ENCODE measurements at places on chromosomes 11 and 22. TPM values are rescaled to one million over a fixed set of nuclear protein-coding genes. Genes with fewer than 3 reads are reported as not detected.
A peak's percentile ranks its signal among the peaks of the same experiment; 100 is the strongest.

The SLC35E4 gene
- total RNA-seq, result 2.9 TPM

The SYCE3 gene
- not detected for total RNA-seq

The SCGB1A1 gene
- not detected for total RNA-seq

The IGLL1 gene
- total RNA-seq, result not detected

The WT1 gene
- not detected for total RNA-seq

The LGALS12 gene
- total RNA-seq, result not detected

The GLYAT gene
- not detected for total RNA-seq

DNA sequence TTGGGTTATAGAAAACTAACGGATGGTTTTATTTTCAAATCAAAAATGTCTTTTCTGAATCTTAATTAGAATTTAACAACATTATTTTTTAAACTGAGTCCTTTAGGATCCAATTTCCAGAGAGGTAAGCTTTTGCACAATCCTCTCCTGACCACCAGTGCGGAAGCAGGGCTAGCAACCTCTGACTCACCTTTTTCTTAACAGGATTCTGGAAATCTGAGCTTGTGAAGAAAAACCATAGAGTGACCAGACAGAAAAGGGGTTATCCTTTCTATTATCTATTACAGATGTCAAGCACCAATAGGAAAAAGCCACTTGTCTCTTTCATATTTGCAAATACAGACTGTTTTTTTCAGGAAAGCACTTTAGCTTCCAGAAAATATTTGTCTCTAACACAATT lies 25.3 kb downstream of the ALG9 start:
- no peaks in the 10 kb centered on the region for H3K4me1 ChIP-seq
- no peak for DNase-seq
- H3K27me3 ChIP-seq, result no peaks in the 10 kb centered on the region
- H3K36me3 ChIP-seq, result peaks cover 44% of the 10 kb centered on the region
- H3K4me3 ChIP-seq, result no peak overlapping the region

- no peak overlapping the region for H3K27ac ChIP-seq
- H3K4me1 ChIP-seq, result no peaks in the 10 kb centered on the region
- no peak for DNase-seq
- H3K27me3 ChIP-seq, result no peaks in the 10 kb centered on the region
These were observed 37.3 kb downstream of the LARGE1 start for GRCh38 chr22:33882991-33883390.

GRCh38 chr11:36333468-36333867 lies 37.4 kb downstream of the PRR5L start:
- H3K27me3 ChIP-seq, result no peaks in the 10 kb centered on the region
- H3K36me3 ChIP-seq, result no peaks in the 10 kb centered on the region
- DNase-seq, result no peak
- H3K4me1 ChIP-seq, result no peaks in the 10 kb centered on the region
- H3K4me3 ChIP-seq, result no peak overlapping the region

- H3K4me1 ChIP-seq, result peaks cover 39% of the 10 kb centered on the region
- H3K27ac ChIP-seq, result peak overlapping the region; percentile 55
- peak overlapping the region; percentile 97 for H3K4me3 ChIP-seq
- H3K36me3 ChIP-seq, result peaks cover 10% of the 10 kb centered on the region
These were observed 1.5 kb downstream of the ZC3H7B start for GRCh38 chr22:41302811-41303210.

- H3K4me3 ChIP-seq, result no peak overlapping the region
- DNase-seq, result no peak
- no peak overlapping the region for H3K27ac ChIP-seq
- no peaks in the 10 kb centered on the region for H3K36me3 ChIP-seq
- no peaks in the 10 kb centered on the region for H3K27me3 ChIP-seq
- no peaks in the 10 kb centered on the region for H3K4me1 ChIP-seq
These were observed 976.9 kb downstream of the BRD1 start for GRCh38 chr22:48850658-48851287.

- H3K27me3 ChIP-seq, result no peaks in the 10 kb centered on the region
- peaks cover 71% of the 10 kb centered on the region for H3K4me1 ChIP-seq
These were observed 2.0 kb upstream of the CASTOR1 start for GRCh38 chr22:30291058-30291892.

DNA sequence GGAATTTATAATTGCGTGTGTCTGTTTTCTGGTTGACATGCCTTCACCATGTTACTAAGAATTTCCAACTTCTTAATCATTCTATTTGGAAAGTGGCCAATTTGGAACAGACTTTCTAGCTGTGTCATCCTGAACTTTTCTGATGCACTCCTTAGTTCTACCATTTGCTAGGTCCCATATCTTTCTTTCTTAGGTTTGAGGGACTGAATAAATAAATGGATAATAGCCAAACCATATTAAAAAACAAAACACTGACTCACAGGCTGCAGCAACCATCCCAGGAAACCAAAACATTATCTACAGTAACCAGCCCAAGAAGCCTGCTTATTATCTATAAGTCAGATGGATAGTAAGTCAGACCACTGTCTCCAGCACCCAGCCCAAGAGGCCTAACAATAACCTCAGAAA lies 57.5 kb upstream of the PLET1 start:
- no peaks in the 10 kb centered on the region for H3K27me3 ChIP-seq
- no peaks in the 10 kb centered on the region for H3K36me3 ChIP-seq
- no peak overlapping the region for H3K4me3 ChIP-seq
- H3K4me1 ChIP-seq, result peaks cover 19% of the 10 kb centered on the region

DNA sequence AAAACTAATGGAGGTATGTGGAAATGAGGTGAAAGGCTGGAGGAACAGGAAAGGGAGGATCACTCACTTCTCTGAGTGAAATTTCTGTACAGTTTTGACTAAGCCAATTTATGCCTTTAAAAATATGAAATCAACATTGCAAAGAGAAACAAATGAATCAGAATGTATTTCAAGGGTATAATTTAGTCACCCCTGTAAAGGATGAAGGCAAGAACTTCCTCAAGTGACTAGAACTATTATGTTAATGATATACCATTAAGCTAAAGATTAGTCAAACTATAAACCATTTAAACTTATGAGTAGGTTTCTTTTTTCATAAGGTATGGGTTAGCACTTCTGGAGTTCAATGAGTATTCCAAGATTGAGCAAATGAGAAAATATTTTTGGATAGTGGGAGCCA lies 184.5 kb upstream of the CHORDC1 start:
- H3K27me3 ChIP-seq, result no peaks in the 10 kb centered on the region
- no peak overlapping the region for H3K4me3 ChIP-seq
- H3K27ac ChIP-seq, result no peak overlapping the region
- no peaks in the 10 kb centered on the region for H3K4me1 ChIP-seq
- no peak for DNase-seq

DNA sequence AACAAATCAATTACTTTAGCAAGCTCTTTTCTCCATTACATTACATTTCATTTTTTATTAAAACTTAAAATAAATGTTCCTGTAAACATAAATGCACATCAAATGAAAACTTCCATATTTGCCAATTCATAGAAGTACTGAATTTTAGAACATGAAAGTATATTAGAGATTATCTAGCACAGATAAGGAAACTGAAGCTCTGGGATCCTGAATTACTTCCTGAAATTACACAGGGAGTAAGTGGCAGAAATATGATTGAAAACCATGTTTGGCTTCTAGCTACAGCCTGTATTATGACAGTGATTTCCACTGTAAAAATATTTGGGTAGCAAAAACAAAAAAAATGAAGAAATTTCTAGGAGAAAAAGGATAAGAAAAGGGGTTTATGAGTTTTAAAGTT lies 387.3 kb downstream of the NELL1 start:
- no peak overlapping the region for H3K4me3 ChIP-seq
- H3K27me3 ChIP-seq, result no peaks in the 10 kb centered on the region
- H3K27ac ChIP-seq, result no peak overlapping the region
- no peak for DNase-seq
- H3K36me3 ChIP-seq, result no peaks in the 10 kb centered on the region
- H3K4me1 ChIP-seq, result no peaks in the 10 kb centered on the region

DNA sequence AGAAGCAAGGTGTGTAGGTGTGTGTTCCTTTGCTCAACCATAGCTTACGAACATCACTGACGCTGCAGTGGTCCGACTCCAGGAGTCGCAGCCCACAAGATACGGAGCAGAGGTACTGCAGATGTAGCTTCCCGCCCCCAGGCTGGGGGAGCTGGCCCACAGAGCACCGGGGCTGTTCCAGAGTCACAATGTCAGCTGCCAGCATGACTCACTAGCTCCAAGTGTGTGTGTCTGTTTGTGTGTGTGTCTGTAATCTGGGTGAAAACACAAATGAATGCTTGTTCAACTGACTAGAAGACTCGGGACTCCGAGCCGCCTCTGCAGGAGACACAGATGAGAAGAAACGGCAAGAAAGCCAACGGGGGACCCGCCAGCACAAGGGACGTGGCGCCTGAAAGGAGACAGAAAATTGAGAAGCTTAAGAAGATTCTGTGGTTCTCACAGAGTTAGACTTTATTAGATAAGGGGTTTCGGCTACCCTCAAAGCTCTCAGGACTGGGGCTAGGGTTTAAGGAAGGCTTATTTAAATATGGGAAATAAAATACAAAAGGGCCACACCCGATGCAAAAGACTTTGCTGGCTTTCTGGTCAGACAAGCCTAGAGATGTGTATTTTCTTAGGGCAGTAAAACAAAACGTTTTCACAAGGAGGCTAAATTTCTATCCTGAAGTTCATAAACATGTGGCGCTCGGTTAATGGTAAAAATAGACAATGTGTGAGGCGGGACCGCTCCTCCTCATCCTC lies 10.7 kb downstream of the VSIG10L2 start:
- no peak overlapping the region for H3K4me3 ChIP-seq
- no peaks in the 10 kb centered on the region for H3K36me3 ChIP-seq
- peaks cover 3% of the 10 kb centered on the region for H3K4me1 ChIP-seq
- no peak overlapping the region for H3K27ac ChIP-seq
- DNase-seq, result no peak
- no peaks in the 10 kb centered on the region for H3K27me3 ChIP-seq

GRCh38 chr22:48849219-48849912 lies 978.3 kb downstream of the BRD1 start:
- DNase-seq, result no peak
- H3K36me3 ChIP-seq, result no peaks in the 10 kb centered on the region
- H3K27me3 ChIP-seq, result no peaks in the 10 kb centered on the region

- H3K36me3 ChIP-seq, result no peaks in the 10 kb centered on the region
- no peak for DNase-seq
- no peaks in the 10 kb centered on the region for H3K27me3 ChIP-seq
These were observed 192.6 kb upstream of the NARS2 start for GRCh38 chr11:78767027-78767932.

GRCh38 chr11:34856251-34856650 lies 59.9 kb downstream of the APIP start:
- H3K4me1 ChIP-seq, result no peaks in the 10 kb centered on the region
- DNase-seq, result no peak
- no peak overlapping the region for H3K27ac ChIP-seq
- H3K27me3 ChIP-seq, result no peaks in the 10 kb centered on the region
- no peaks in the 10 kb centered on the region for H3K36me3 ChIP-seq
- no peak overlapping the region for H3K4me3 ChIP-seq

GRCh38 chr11:118106789-118107335 lies 20.1 kb upstream of the SMIM35 start:
- H3K27ac ChIP-seq, result no peak overlapping the region
- H3K4me1 ChIP-seq, result no peaks in the 10 kb centered on the region
- no peak overlapping the region for H3K4me3 ChIP-seq
- no peak for DNase-seq
- no peaks in the 10 kb centered on the region for H3K36me3 ChIP-seq
- H3K27me3 ChIP-seq, result no peaks in the 10 kb centered on the region

DNA sequence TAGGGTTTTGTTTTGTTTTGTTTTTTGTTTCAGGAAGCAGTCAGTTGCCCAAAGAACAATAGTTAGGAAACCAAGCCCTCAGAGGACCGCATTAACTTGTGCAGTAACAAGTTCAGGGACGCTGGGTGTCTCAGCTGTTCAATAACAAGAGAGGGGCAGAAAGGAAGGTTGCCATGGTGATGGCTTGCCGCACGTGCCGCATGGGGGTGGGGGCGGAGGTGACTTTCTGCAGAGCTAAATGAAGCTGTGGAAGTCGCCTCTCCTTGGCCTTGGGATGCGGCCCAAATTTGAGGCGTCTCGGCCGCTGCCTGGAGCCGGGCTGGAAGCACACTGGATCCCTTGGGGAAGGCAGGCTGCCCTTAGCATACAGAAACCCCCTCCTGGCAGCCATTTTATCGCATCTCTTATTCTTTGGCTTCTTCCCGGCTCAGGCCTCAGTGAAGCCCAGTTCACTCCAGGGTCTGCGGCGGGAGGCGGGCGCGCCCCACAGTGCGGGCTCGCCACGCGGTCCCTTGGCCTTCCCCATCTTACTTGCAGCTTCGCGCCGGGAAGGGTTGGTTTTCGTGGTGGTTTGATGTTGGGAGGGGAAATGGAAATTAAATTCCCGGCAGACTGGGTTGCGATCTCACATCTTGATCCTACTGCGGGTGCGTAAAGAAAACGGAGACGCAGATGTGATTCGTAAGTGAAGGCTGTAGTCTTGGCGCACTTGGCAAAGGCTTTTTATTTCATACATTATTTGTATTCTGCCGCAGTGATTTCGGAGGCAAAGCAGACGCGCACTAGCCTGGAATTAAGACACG lies 94.3 kb downstream of the SLC17A6 start:
- H3K4me3 ChIP-seq, result no peak overlapping the region
- no peaks in the 10 kb centered on the region for H3K36me3 ChIP-seq
- H3K4me1 ChIP-seq, result peaks cover 5% of the 10 kb centered on the region
- peaks cover 5% of the 10 kb centered on the region for H3K27me3 ChIP-seq
- no peak for DNase-seq

- peaks cover 7% of the 10 kb centered on the region for H3K27me3 ChIP-seq
- H3K36me3 ChIP-seq, result no peaks in the 10 kb centered on the region
- no peak overlapping the region for H3K4me3 ChIP-seq
- no peak overlapping the region for H3K27ac ChIP-seq
These were observed 185.7 kb downstream of the ADAMTS15 start for GRCh38 chr11:130634186-130634585.

- DNase-seq, result no peak
- H3K4me3 ChIP-seq, result no peak overlapping the region
- no peaks in the 10 kb centered on the region for H3K36me3 ChIP-seq
- H3K27me3 ChIP-seq, result no peaks in the 10 kb centered on the region
- no peak overlapping the region for H3K27ac ChIP-seq
These were observed 16.7 kb upstream of the OR9Q1 start for GRCh38 chr11:58006940-58007339.

- peaks cover 95% of the 10 kb centered on the region for H3K4me1 ChIP-seq
- H3K27me3 ChIP-seq, result no peaks in the 10 kb centered on the region
- no peak overlapping the region for H3K4me3 ChIP-seq
- peak overlapping the region; percentile 68 for H3K27ac ChIP-seq
These were observed 18.6 kb upstream of the TMA7B start for GRCh38 chr22:39941601-39942000.

- peaks cover 41% of the 10 kb centered on the region for H3K36me3 ChIP-seq
- no peak overlapping the region for H3K4me3 ChIP-seq
- no peak overlapping the region for H3K27ac ChIP-seq
- H3K27me3 ChIP-seq, result no peaks in the 10 kb centered on the region
- peaks cover 44% of the 10 kb centered on the region for H3K4me1 ChIP-seq
- DNase-seq, result no peak
These were observed 43.2 kb downstream of the AP2A2 start for GRCh38 chr11:968822-969221.

DNA sequence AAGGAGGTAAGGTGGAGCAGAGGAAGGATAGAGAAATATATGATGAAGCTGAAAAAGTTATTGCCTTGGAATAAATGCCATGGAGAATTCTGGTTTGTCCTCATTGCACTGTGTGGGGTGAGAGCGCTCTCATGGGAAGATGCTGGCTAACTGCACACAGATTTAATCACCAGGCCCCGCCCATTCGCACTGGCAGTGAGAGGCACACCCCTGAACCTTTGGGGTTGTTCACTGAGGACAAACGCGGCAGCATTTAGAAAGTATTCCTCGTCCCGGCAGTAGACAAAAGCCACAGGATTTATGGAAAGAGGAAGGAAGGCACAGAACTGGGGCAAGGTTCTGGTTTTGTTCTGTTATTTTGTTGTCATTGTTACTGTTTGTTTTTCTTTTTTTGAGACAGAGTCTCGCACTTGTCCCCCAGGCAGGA lies 70.2 kb downstream of the MED15 start:
- peaks cover 97% of the 10 kb centered on the region for H3K36me3 ChIP-seq
- no peak overlapping the region for H3K4me3 ChIP-seq
- no peaks in the 10 kb centered on the region for H3K27me3 ChIP-seq
- peak; percentile 17 for DNase-seq
- no peak overlapping the region for H3K27ac ChIP-seq

Data from CD4-positive, alpha-beta T cell (primary cell).